ENCODE measurements at places on chromosomes 13 and 19.

DNA sequence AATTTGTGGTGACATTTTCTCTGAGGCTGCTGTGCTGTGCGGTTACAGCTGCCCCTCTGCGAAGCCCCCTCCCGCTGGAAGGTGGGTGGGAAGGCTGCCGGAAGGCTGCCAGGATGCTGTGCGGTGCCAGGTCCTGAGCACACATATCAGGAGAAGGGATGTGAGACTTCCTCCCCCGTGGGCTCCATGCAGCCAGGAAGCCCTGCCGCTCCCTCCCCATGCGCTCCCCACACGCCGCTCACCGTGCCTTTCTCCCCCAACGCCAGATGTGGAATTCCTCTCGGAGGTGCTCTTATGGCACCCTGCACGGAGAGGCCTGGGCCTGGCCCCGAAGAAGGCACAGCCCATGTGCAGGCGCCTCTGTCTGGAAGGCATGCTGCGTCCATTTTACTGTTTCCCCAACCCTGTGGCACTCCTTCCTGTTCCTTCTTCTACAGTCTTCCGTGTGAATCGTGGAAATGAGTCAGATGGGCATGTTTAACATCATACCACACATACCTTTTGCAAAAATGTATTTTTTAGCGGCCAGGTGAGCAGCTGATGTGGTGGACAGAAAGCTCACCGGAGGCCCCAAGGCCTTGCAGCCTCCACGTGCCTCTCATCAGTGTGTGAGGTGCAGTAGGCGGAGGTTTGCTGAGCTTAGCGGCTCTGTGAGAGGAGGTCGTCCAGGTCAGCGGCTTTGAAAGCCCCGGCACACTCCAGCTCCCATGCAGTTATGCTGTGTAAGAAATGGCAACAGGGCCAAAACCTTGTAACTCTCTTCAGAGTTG lies 88.0 kb downstream of the ATP11A start:
- DNase-seq: no peak

DNA sequence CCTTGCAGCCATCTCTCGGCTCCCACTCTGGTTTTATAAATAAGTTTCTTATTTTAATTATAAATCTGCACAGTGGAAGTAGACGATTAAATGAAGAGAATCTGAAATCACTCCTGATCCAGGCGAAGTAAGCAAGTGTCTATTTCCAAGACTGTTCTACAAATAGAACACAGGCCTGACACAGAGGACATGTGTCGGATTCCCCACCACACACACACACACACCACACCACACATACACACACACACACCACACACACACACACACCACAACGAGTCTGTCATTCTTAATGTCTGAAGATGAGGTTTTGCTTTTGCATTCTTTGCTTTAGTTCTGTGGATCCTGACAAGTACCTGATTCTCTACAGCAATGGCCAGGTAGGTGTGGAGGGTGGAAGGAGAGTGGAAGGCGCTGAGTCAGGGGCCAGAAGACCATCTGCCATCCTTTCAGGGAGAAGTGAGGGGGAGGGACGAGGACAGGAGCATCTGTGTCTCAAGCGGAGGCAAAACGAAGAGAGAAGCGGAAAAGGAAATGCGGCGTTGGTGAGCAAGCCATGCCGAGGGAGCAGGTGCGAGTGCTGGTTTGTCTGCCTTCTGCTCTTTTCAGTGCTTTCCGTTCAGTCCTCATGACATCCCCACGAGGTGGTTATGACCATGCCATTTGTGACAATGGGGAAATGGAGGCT lies 110.2 kb downstream of the TEX26 start:
- no peak for DNase-seq

GRCh38 chr13:31982540-31982939 lies 49.0 kb upstream of the FRY start:
- DNase-seq: no peak

GRCh38 chr19:2291185-2291751 lies 9.3 kb upstream of the PEAK3 start:
- no peak for DNase-seq

DNA sequence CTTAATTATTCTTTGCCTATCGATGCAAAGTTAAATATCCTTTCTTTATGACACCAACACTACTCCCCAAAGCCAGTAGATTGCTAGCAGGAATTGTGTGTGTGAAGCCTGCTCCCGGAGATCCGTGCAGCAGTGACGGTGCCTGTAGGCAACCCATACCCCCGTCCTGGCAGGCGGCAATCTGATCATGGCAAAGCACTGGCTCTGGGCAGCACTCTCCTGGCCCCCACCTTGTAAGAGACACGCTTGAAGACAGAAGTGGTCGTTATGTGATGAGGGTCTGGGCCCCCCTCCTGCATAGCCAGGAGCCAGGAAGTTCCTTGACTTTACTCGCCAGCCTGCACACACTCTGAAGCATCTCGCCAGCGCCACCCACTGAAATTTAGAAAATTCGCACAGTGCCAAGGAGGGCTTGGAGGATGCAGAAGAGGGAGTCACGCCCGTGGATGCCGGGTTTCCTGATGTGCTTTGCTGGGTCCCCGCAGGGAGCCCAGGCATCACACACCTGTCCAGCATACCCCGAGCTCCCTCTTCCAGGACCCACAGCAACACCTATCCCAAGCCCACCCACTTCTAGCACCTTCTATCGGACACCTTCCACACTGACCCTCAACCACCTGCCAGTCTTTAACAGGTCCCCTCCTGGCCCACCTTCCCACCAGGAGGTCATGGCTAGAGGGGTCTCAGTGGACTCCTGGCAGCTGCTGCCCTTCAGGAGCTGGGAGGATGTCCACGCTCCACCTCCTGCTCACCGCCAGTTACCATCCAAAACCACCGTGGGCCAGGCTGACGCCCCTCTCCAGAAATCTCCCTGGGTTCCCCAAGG lies 54.5 kb downstream of the CEBPG start:
- DNase-seq: no peak

DNA sequence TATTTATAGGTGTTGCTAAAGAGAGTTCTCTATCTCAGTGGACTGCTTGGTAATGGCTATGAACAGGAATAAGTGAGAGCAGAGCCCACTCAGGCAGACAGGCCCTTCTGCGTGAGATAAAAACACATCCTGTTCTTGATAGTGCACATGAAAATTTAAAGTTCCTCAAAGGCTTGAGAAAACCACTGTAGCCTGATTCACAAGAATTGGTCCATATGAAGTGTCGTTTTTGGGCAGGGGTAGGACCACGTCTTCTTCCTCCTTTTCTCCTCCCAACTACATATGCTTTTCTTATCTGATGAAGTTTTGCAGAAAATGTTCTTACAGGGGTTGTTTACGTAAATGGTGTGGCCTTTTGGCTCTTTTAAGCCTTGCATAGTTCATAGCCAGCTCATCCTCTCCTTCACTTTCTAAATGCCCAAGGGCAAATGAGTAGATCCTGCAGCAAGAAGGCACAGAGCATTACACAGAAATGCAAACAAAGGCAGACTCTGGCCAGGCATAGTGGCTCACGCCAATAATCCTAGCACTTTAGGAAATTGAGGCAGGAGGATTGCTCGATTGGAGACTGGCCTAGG lies 53.8 kb downstream of the RNF6 start:
- no peak for DNase-seq

DNA sequence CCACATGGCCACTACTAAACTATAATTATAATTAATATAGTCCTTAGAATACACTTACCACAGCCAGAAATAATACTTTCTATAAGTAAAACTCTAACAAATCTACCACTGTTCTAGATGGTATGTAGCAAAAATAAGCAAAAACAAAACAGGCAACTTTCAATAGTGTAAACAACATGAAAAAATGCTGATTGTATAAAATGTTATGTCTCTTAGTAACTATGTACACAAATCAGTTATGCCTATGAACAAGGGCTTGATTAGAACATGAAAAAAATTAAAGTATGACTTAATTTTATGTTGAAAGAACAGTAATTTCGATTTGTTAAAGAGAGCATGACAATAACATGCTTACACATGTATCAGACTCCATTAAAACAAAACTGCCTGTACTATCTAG lies 60.7 kb downstream of the LATS2 start:
- DNase-seq: no peak

GRCh38 chr19:29325241-29325975 lies 112.5 kb upstream of the UQCRFS1 start:
- DNase-seq: peak; percentile 91

DNA sequence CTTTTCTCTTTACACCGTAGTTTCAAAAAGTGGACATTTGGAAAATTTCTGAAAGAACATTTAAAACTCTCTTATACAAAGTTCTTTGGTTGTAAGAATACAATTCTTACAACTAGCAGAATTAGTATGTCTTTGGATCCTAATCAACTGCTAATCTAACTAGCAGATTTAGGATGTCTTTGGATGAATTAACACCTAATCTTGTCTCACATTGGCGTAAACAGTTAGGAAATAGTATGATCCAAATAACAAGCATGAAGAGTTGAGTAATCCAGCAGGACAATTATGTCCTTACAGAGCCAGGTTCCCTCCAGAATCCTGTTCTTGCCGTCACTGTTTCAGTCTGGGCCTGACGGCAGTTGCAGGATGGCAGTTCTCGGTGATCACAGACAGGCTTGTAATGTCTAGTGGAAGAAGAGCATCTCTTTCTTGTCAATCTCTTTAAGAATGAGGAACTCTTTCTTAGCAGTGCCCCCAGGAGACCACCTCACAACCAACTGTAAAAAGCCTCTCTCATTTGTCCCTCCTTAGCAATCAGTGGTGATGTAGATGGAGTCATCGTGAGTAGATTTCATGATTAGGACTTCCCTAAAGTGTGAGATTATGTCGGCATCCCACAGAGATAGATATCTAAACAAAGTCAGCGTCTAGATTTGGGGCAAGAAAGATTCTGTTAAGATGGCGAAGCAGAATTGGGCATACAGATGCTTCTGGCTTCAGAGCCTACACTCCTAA lies 5.7 kb upstream of the TNFSF13B start:
- DNase-seq: no peak

DNA sequence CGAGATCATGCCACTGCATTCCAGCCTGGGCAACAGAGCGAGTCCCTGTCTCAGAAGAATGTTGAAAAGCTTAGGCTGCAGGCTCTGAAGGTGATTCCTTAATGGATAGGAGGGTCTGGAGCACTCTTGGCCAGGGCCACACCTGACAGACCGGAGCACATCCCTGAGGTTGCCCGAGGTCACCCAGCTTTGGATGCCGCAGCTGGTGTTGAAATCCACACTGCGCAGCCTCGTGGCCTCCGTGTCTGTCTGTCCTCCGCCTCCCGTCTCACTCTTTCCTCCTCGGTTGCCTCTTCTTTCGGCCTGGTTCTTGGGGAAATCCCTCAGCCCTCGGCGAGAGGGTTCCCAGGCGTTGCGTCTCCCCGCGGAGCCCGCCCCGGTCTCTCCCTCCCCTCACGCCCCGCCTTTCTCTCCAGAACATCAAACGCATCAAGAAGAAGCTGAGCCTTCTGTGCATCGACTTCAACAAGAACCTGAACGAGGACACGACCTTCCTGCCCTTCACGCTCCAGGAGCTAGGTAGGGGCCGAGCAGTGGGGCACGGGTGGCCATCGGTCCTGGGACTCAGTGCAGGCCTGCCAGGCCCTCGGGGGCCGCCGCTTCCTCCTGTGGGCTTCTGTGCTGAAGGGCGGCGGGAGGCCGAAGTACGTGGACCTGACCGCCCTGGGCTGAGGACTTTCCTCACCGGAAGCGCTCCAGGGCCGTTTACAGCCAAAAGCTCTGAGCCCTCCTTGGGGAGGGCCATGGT lies 14.1 kb downstream of the THOP1 start:
- no peak for DNase-seq

GRCh38 chr13:40434516-40435397 lies 231.7 kb downstream of the FOXO1 start:
- no peak for DNase-seq

GRCh38 chr19:29375429-29376119 lies 150.2 kb upstream of the VSTM2B start:
- peak; percentile 67 for DNase-seq

DNA sequence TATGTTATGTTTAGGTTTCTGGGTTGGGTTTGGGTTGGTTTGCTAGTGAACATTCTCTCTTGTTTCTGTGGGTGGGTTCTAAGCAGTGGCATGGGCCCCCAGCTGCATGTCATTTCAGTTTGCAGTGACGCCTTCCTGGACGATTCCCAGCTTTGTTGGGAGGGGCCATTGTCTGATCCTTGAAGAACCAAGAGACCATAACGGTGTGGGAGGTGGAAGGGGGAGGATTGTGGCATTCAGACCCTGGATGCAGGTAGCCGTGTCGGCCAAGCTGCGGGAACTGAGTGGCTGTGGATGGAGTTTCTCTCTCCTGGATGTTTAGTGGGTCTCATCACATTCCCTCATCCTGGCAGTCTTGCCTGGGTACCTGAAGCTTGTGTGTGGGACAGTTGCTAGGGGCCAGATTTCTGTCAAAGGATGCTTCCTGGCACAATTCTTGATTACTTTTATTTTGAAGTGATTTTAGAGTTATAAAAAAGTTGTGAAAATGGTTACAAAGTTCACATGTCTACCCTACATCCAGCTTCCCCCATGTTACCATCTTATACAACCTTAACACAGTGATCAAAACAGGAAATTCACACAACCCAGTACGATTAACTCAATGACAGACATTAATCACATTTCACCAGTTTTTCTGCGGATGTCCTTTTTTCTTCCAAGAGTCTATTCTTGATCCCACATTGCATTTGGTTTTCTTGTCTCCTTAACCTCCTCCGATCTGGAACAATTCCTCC lies 123.8 kb downstream of the SIPA1L3 start:
- DNase-seq: no peak

DNA sequence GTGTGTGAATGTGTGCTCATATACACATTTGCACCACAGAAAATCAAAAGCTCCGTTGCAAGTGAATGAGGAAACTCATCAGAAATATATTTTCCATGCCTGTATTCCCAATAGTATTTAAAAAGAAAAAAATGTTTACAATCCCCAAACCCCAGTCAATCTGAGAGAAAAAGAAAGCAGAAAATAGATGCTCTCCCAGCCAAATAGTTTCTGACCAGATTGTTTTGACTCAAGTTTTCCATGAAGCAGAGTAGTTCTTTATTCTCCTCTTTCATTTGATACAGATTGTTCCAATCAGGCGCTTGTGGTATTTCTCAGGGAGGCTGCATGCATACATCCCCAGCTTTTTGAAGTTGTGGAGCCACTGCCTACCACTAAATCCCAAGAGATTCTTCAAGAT lies 110.6 kb downstream of the STARD13 start:
- DNase-seq: no peak

All from vagina (tissue), 2 donors.